RCC 7860 (cell line): ENCODE measurements at places on chromosomes 4 and X.

- no peak for DNase-seq
Measured at GRCh38 chr4:53378171-53378482, 686 bp downstream of the FIP1L1 start.

- no peak for DNase-seq
Measured at GRCh38 chr4:26162101-26162500, 158.7 kb upstream of the RBPJ start.

DNA sequence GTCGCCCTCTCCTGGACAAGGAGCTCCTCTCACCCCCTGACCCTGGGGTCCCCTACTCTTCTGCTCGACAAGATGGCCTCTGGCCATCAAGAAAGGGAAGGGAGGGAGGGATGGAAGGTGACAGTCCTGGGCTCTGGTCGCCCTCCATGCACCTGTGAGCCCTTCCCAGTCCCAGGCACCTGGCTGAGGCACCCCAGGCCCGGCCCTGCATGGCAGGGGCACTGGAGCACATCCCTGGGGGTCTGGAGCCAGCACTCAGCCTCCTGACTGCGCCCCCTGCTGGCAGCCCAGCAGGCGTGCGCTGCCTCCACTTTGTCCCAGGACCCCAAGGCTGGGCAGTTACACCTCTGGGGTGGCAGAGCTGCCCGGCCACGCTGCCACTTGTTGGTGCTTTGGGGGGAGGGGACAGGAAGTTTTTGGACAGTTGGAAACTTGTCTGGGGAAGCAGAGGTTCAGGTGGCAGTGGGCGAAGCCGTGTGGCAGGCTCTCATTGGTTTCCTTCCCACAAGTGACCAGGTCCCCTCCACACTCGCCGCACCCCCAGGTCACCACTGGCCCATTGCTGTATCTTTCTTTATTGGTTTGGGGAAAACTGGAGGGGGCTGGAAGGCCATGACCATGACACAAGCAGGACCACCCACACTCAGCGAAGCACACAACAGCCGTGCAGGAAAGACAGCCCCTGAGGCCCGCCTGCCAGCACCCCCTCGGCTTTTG lies 4.3 kb downstream of the PNCK start:
- DNase-seq, result no peak

DNA sequence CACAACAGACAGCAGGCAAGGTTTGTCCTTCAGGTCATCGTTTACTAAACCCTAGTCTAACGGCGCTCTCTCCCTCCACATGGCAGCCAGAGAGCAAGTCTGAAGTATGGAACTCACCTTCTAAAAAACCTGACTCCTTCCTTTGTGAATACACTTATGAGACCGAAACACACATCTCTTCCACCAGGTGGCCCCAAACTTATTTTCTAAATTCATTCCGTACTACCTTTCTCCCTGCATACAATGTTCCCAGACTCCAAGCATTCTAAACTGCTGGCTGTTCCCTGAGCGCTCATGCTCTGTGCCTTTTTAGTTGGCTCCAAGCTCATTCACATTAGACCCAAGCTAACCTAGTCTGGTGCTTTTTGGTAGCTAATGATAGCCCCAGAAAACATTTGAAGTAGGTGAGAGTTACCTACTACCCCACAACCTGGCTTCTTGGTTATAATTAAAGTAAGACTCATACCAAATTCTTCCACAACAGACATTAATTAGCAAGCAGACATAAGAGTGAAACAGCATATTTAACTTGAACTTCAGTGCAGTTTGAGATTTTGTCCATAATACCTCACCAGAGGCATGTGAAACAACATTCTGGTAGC lies 67.6 kb upstream of the DCLK2 start:
- DNase-seq, result peak; percentile 31

GRCh38 chrX:49230500-49231232 lies 2.5 kb downstream of the CACNA1F start:
- no peak for DNase-seq

- DNase-seq, result no peak
Measured at GRCh38 chr4:120010646-120011045, 56.0 kb downstream of the MAD2L1 start.

- no peak for DNase-seq
Measured at GRCh38 chr4:83362492-83363329, 28.1 kb upstream of the HPSE start.

GRCh38 chrX:20132666-20133065 lies 9.0 kb downstream of the EIF1AX start:
- DNase-seq, result no peak

GRCh38 chr4:77731656-77732055 lies 87.5 kb downstream of the CNOT6L start:
- no peak for DNase-seq

- DNase-seq, result no peak
Measured at GRCh38 chr4:119038116-119038841, 97.4 kb upstream of the MYOZ2 start.

DNA sequence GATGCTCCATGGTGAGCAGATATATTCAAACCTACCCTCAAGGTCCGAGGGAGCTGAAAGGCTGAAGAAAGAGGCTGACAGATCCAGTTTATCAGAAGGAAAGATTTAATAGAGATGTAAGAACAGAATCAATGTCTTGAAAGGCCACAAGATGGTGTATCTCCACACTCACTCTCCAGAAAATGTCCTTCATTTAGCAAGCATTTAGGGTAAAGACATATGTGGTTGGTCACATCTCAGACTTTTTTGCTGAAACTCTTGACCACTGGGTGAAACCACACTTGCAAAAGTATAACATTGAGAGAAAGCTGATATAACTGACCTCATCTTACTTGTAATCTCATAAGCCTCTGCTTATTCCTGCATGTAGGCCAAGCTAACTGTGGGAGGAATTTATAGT lies 745.8 kb upstream of the GALNTL6 start:
- no peak for DNase-seq

- no peak for DNase-seq
Measured at GRCh38 chr4:102008711-102009110, 218.2 kb downstream of the BANK1 start.

DNA sequence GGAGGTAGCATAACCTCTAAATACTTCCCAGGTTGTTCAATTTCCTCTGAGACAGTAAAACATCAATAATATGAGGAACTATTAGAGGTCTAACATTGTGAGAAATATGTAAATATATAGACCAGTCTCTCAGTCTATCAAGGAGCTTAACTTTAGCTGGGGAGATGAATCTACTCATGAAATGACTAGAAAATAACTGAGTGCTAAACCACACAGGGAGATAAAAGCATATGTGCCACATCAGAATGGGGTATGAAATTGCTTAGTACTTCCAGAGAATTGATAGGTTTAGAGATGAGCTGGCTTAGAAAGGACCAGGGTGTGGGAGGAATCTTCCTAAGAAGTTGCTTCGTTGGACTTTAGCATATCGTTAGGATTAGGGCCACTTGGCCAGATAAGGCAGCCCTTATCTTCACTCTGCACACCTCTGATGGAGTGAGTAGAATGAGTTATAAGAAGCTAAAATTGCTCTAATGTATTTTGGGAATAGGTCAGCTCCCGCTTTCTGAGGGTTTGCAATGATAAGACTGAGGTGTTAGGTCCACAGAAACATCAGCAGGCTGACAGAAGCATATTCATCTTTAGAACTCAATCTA lies 299.2 kb downstream of the UNC5C start:
- no peak for DNase-seq
